ENCODE measurements at places on chromosomes 11 and 22.

GRCh38 chr11:123537726-123538125 is 107.7 kb downstream of the GRAMD1B start:
- no peak for DNase-seq

GRCh38 chr11:92330114-92330513 is 105.5 kb downstream of the FAT3 start:
- DNase-seq: no peak

DNA sequence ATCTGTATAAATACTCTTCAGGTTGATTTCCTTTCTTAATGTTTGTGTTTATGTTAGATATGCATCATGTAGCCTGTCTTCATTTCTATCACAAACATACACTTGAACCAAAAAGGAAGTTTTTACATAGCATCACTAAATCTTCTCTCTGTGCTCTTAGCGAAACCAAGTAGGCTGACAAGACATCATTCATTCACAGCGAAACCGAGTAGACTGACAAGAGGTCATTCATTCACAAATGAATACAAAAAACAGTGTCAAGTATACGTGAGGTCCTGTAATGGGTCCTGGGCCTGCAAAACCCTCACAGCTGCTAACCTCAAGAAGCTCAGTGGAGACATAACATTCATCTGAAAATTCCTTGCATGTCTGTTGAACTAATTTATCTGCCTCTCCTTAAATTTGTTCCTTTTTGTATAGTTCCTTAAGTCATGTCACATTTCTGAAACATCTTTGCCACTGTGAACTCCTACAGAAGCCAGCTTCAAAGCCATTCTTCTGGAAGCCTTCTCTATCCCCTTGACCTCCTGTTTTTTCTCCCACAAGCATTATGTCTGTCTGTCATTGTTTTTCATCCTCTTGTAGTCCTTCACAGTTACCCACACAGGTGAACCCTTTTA is 9.8 kb upstream of the HBE1 start:
- DNase-seq: no peak

DNA sequence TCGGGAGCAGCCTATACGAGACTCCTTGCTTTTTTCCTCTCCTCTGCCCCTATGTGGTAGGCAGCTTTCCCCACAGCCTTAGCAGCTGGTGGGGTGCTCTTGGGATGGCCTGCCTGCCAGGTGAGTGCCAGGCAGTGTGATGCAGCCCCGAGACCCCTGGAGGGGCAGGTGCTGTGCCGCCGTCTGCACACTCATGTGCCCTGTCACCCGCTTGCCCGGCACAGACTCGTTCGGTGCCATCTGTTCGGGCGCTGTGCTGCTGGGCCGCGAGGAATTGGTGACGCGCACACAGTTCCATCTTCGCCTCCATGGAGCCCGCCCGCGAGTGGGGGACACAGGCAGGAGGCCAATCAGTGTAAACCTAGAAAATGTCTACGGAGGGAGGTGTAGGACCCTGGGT is 15.1 kb downstream of the TRMU start:
- no peak for DNase-seq
